ENCODE measurements at places on chromosomes 16 and 17.

GRCh38 chr16:86850670-86851069, 272.3 kb downstream of the FOXL1 start:
- DNase-seq, result no peak

DNA sequence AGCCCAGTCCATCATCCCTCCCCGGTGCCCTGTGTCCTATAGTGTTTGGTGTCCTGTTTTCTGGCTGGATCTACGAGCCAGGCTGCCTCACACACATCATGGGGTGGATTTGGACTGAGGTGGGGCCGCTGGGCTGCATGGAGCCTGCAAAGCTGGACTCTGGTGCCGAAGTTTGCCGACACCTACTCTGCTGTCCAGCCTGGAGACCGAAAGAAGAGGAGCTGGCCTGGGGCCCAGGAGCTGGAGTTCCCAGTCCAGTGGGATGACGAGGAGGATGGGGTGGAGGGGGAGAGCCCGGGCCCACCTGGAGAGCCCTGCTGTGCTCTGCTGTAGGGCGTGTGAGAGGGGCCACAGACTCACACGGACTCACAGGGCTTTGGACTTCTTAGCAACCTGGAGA, 40.3 kb upstream of the ENPP7 start:
- DNase-seq, result peak; percentile 35

- no peak for DNase-seq
Observed at GRCh38 chr16:71919035-71919434, 23.7 kb downstream of the IST1 start.

GRCh38 chr16:78957317-78958100, 643.0 kb downstream of the MAF start:
- DNase-seq, result peak; percentile 55

DNA sequence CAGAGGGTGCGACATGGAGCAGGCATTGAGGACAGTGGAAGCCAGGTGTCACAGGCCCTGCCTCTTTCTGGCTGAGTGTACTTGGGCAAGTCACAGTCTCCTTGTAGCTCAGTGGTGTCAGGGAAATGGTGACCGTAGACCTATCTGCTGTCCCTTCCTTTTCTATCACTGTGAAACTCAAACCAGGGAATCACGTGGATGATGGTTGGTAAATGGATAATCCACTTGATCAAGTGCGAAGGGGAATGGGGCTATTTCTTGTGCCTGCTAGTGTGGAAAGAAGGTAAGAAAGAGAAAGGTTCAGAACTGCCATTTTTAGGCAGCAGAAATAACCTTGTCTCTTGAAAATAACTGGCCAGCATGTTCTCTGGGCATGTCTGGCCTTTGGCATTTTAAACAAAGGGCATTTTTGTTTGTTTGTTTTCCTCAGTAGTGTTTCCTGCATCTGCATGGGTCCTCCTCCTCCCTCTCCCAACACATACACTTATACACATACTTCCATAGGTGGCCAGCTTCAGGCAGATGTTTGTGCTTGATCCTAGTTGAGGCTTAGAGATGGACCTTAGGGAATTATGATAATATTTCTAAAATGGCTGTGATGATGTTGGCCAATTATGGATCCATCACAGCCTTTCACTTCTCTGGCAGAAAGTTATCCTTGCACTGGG, 7.1 kb downstream of the TBX4 start:
- no peak for DNase-seq

DNA sequence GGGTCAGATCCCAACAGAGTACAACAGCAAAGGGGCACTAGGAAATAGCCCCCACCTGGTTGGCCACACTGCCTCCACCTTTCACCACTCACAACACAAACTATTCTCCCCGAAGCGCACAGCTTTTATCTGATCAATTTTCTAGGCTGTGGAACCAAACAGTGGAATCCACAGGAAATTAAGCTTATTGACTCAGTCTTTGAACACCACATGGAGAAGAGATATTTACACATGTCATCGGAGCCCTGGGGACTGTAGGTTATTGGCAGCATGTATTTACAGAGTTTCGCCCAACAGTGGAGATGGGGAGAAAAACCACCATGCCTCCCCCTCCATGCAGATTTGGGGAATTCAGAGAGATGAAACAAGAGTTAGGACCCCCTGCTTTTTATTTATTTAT, 154.8 kb downstream of the XYLT1 start:
- DNase-seq, result no peak

DNA sequence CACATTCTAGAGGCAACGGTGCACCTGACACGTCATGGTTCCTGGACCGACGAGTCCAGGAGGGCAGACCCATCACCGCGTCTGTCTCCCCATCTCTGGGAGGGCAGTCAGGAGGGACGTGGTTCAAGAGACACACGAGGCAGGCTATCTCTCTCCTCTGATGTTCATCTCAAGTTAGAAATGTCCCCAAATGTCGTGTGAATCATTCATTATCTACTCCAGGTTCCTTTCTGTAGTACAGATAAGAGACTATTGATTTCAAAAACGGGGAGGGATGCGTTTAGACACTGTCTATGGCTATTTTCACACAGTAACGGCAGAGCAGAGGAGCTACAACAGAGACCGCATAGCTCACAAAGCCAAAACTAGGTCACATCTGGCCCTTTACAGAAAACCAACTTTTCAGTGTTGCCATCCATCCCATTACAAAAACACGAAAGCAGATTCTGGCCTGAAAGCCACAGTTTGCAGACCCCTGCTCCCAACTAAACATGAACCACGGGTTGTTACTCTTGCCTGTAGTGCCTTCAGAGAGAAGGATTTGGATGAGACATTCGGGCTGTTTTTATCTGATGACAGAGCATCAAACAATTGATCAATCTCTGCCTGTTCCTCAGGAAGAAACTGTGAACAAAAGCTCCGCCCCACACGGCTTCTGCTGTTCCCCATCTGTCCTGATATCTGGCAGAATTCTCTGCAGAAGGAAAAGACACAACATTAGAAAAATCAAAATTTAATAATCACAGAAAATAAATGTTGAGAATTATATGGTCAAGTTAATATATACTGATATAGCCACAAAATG, 6.8 kb downstream of the MEAK7 start:
- DNase-seq, result no peak

- peak; percentile 75 for DNase-seq
Observed at GRCh38 chr17:28716740-28717577, 709 bp downstream of the RAB34 start.

Data from lung (tissue), 17 donors.